ENCODE measurements at places on chromosomes 2 and 18.

DNA sequence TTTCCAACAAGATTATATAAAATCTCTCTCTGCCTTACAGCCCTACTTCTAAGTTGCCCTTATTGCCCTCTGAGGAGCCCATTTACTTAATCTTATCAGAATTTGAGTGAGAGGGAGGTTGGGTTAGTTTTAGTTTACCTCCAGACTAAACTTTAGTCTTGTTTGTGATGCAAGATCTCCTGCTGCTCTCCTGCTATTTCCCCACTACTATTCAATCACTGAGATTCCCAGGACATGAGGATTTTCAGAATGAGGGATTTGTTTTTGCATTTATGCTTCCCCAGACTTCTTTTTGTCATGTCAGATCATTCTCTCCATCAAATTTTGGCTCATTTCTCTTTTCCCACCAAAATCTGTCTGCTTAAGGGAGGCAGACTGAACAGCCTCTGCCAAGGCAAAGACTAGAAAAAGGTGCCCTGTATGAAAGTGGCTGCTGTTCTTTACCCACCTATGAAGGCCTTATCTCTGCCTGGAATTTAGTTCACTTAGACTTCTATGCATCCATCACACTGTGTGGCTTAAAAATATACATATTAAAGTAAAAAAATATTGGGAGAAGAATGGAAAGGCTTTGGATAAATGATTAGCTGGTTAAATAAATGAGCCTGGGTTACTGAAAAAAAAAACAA is 401.3 kb downstream of the PID1 start:
- no peak for DNase-seq

GRCh38 chr2:72991980-72992733 is 74.8 kb downstream of the EMX1 start:
- no peak for DNase-seq

GRCh38 chr18:64132871-64133270 is 16.0 kb downstream of the LINC00305 start:
- DNase-seq, result no peak

DNA sequence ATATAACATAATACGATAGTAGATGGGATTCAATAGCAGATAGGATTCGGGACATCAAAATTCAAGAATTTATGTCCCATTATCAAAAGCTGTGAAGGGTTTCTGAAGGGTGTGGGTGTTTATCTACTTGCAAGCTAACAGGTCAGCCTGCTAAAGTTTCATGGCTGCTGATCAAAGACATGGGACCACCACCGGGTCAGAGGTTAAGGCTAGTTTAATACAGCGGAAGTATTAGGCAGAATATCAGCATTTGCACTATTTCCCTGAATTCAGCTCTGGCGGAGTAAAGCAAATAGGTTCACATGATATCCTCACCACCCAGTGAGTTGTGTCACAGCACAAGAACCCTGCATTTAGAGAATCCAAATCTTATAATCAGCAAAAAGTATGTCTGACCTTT is 82.5 kb downstream of the DSEL start:
- DNase-seq, result no peak

GRCh38 chr2:134461511-134461910 is 207.6 kb downstream of the MGAT5 start:
- DNase-seq, result no peak

- DNase-seq, result no peak
Observed at GRCh38 chr2:159169187-159169586, 117.3 kb downstream of the WDSUB1 start.

GRCh38 chr2:213679894-213680293 is 395.6 kb downstream of the SPAG16 start:
- DNase-seq, result no peak

- DNase-seq, result no peak
Observed at GRCh38 chr2:23349508-23349907, 35.5 kb upstream of the KLHL29 start.

DNA sequence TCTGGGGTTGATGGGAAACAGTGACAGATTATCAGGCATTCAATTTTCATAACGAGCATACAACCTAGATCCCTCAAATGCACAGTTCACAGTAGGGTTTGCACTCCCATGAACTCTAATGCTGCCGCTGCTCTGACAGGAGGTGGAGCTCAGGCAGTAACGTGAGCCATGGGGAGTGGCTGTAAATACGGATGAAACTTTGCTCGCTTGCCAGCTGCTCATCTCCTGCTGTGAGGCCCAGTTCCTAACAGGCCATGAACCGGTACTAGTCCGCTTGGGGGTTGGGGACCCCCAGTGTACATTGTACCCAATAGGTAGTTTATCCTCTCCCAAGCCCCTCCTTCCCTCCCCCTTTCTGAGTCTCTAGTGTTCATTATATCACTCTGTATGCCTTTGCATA is 94.6 kb downstream of the PTH2R start:
- DNase-seq, result no peak
